ENCODE measurements at places on chromosomes 3 and 15. TPM values are rescaled to one million over a fixed set of nuclear protein-coding genes. Genes with fewer than 3 reads are reported as not detected.

DNA sequence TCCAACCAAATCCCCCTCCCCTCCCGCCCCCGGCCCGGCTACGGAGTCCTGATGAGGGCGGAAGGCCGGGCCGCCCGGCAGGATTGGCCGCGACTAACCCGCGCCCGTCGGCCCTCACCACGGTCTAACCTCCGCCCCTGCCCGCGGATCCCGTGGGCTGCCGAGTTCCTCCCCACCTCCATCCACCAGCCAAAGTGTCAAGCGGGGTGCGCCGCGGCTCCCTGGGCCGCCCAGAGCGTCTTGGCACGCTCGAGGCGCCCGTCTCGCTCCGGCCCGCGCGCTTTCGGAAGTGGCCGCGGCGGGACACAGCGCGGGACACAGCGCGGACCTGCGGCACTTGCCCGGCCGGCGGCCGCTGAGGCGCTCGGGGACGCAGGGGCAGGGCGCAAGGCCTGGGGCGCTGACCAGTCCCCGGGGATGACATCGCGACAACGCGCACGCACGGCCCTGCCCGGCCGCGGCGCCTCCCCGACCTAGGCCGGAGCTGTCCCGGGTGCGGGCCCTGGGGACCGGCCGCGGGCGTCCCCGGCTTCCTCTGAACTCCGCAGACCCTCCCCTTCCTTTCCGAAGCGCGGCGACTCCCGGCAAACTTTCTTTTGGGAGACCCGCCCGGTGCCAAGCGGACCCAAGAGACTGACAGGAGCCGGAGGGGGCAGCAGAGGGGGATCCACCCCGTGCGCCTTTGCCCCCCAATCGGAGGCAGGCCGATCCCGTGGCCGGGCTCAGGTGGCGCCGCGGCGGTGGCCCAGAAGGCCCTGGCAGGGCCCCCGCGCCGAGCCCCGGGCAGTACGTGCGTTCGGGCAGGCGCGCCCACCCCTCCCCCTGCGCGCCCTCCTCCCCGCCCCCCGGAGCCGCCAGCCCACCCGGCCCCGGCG, 112.8 kb upstream of the ICE2 start:
- DNase-seq = peak; percentile 78

DNA sequence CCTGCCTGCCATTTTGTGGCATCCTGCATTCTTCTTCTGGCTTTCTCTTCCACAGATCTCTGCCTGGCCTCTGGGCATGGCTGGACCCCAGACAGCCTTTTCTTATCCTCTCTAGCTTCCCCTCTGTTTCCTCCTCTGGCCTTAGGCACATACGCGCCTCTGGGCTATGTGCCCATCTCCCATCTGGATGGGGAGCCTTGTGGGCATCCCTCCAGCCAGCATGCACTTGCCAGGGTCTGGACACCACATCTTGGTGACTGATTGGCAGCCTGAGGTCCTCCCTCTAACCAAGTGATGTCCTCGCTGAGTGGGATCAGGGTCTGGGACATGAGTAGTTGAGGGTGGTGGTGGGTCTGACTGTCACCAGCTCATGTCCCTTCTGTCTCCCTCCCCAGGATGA, 12.8 kb downstream of the PLEKHO2 start:
- DNase-seq = no peak

Gene SLC22A13
- total RNA-seq = 0.11 TPM

GRCh38 chr3:97257942-97258697, 443.7 kb downstream of the EPHA6 start:
- DNase-seq = no peak

Gene GOLGA6B
- total RNA-seq = not detected

- DNase-seq = no peak
Observed at GRCh38 chr3:101932326-101933068, 83.2 kb downstream of the NFKBIZ start.

DNA sequence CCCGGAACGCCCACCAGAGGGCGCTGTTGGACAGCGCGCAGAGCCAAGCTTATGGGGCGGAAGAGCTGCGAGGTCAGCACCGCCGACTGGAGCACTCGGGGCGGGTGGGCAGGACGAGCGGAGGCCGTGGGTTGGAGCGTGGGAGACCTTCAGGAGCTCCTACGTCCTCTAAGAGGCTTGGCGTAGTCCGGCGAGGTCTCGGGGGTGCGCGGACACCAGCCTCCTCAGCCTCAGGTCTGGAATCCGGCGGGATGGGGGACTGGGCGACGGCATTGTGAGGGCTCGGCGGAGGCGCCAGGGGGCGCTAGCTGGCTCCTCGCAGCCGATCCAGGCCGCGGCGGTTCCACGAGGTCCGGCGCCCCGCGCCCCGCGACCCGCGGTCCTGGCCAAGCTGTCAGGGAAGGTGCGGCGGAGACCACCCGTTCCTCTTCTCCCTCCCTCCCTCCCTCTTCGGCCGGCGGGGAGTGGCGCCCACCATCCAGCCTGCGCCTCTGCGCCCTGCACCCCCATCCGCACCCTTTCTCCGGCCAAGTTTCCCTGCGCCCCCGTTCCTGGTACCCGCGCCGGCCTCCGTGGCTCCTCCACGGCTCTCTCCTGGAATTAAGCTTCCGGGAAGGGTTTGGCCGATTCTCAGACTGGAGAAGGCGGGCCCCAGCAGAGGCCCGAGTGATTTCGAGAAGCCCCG, 24.3 kb upstream of the POLG start:
- DNase-seq = peak; percentile 61

- no peak for DNase-seq
Observed at GRCh38 chr3:63508305-63508704, 144.2 kb upstream of the SNTN start.

DNA sequence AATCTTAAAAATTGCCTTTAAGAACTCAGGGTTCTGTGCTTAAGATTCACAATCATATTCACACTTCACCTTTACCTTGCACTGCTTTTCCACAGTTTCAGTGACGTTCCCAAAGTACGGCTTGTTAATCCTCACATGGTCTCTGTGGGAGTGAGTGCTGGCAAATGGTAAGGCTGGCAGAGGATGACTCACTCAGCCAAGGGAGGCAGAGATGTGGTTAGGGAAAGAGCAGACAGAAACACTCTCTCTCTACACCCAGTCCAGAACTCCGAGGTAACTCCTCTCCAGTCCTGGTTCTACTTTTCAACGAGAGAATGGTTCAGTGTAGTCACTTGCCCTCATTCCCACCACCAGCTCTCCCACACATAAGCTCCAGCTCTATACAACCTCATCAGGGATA, 33.1 kb downstream of the RASGRP1 start:
- DNase-seq = no peak

Gene ZKSCAN7
- 3.1 TPM for total RNA-seq

DNA sequence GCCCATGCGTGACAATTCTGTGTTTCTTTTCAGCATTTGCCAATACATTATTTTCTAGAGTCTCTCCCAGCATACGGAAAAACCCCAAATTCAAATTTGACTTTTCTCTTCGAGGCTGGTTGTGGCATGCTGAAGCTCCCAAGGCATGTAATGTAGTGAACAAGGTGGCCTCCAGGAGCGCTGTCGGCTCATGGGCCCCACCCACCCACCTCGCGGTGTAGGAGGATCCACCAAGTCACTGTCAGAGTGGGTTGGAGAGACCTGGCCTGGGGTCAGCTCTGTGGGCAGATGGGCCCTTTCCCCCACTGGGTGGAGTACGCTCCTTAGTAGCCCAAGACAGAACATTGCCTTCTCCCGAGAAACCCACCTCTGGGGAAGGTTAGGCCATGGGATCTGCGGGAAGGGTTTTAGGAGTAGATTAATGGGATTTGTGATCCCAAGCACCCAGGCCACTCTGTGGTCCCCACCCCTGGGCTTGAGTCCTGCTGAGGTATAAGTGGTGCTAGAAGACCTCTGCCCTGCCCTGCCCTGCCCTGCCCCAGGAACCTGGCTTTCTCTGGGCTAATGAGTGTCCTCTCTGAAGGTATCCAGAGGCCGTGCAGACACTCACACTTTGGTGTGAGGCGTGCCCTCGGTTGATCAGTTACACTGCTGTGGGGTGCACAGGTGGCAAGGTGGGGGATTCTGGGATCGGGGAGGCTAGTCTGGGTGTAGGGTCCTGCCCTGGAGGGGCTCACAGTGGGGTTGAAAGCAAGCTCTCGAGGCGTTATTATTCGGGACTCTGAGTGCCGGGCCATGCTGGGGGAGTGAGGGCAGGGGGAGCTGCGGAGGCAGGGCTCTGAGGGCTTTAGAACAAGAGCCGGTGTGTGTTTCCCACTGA, 97.9 kb downstream of the APBA2 start:
- DNase-seq = no peak

Gene NR1I2
- 0.07 TPM for total RNA-seq

Measured in heart left ventricle (tissue), 16 donors.